Activated CD8-positive, alpha-beta T cell treated with anti-CD3 and anti-CD28 coated beads for 36 hours (primary cell): ENCODE measurements at places on chromosomes 16 and 17.

DNA sequence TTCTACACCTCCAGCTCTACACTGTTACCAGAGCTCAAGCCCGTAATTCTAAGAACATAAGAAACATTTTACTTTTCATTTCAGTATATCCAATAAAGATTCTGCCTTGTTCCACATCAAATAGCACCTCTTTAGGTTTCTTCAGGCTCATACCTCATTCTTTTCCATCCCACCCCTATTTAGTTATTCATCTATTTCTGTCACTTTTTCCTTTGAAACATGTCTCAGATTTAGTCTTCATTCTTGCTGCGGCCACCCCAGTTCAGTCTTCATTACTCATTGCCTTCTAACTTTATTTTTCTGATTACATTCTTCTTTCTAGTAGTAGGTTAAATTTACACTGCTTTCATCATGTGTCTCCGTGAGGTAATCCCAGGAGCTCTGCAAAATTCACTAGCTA lies 33.5 kb downstream of the PPM1E start:
- DNase-seq, result peak; percentile 23

- no peak for DNase-seq
Observed at GRCh38 chr17:79626156-79626890, 15.5 kb upstream of the RBFOX3 start.

GRCh38 chr17:52148969-52149351 lies 9.6 kb downstream of the CA10 start:
- DNase-seq, result no peak

DNA sequence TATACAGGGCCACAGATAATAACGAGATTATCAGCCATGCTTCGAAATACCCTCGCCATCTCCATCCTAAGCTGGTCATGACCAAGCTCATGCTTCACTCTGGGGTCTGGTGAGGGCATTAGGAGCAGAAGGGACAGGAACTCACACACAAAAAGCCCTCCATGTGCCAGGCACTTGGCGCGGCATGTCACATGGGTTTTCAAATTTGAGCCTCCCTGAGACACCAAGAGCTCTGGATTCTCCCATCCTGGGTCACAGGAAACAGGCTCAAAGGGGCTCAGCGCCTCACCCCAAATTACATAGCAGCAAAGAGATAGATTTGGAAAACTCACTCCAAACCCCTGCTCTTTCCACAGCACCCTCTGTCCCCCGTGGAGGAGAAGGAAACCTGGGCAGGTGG lies 239.5 kb downstream of the GSG1L start:
- DNase-seq, result no peak

- no peak for DNase-seq
Observed at GRCh38 chr16:80063031-80063712, 462.6 kb upstream of the MAF start.

DNA sequence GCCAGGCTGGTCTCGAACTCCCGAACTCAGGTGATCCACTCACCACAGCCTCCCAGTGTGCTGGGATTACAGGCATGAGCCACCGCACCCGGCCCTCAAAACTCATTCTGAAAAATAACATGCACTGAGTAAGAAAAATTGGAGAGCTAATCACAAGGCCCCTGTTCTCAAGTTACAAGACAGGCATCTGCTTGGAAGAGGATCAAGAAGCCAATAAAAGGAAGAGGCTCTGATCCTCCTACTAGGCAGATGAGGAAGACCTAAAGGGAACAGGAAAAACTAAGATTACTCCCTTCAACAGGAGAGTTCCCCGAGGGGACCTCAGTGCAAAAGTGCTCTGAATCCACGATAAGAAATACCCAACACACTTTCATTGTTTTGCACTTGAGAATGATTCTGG lies 18.4 kb downstream of the BLMH start:
- DNase-seq, result no peak

DNA sequence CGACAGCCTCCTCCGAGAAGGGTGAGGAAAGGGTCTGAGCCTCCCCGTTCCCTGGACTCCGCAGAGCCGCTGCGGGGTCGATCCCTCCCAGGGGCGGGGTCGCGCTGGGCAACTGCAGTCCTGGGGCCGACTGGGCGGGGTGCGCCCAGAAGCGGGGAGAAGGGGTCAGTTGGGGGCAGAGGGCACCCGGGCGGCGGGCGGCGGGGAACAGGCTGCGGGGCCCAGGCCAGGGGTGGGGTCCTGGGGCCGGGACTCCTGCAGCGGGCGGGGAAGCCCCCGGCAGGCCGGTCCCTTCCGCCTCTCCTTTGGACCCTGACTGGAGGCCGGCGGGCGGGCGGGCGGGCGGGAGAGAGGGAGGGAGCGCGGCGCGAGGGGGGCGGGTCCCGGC lies 352 bp downstream of the GGNBP2 start:
- no peak for DNase-seq

GRCh38 chr16:856101-856500 lies 55.6 kb upstream of the GNG13 start:
- DNase-seq, result no peak

- peak; percentile 67 for DNase-seq
Observed at GRCh38 chr17:2055292-2056205, 646 bp downstream of the HIC1 start.

DNA sequence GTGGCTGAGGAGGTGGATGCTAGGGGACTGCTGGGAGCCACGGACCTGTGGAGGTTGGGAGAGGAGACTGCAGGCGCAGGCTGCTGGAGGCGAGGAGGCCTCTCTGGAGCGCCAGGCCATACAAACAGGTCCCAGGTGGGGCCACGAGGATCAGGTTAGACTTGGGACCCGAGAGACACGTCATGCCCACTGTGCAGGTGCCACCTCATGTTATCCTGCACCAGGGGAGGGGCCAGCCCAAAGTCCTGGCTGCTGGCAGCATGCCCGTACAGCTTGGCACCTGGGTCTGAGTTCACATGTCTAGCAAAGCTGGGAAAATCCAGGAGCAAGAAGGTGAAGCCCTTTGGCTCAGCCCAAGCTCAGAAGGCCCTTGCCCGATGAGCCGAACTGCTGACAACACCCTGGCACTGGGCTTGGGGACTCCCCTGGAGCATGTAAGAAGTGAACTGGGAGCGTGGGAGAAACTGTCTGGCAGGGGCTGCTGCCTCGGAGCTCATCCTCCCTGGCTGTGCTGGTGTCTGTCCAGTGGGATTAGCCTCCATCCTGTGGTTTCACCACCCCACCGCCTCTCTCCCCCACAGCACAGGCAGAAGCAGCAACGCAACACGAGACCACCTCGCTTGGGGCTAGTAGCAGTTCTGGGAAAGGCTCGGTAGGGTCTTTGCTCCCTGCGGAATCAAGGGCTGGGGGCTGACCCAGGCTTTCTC lies 5.3 kb downstream of the ARHGDIA start:
- no peak for DNase-seq

DNA sequence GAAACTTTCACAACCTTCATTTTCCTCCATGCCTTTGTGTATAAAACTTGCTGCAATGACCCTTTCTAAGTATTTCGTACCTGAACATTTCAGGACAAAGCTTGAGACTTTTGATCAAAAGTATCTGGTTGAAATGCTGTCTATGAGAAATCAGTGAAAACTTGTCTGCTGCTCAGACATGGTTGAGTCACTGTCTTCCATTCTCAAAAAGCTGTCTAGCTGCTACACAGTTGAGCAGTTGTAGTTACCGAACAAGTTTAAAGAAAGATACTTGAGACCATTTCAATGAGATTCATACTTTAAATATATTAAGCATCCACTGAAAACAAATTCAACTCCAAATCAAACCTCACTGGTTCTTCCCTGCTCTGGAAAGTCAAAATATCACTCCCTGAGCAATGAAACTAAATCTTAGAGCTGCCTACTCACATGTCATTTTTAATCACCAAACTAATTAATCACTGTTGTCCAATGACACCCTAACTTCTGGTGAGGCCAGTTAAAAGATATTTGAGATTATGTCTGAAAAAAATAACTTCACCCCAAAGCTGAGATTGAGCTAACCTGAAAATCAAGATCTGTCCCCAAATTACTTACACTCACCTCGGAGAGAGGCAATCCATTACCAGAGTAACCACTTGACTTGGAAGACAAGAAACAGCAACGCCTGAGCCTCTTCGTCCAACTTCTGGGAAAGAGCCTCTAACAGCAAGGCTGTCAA lies 488 bp downstream of the TMEM100 start:
- DNase-seq, result no peak

- DNase-seq, result no peak
Observed at GRCh38 chr16:7124701-7125100, 207.9 kb upstream of the RBFOX1 start.

- no peak for DNase-seq
Observed at GRCh38 chr16:70571623-70572022, 48.0 kb downstream of the SF3B3 start.

DNA sequence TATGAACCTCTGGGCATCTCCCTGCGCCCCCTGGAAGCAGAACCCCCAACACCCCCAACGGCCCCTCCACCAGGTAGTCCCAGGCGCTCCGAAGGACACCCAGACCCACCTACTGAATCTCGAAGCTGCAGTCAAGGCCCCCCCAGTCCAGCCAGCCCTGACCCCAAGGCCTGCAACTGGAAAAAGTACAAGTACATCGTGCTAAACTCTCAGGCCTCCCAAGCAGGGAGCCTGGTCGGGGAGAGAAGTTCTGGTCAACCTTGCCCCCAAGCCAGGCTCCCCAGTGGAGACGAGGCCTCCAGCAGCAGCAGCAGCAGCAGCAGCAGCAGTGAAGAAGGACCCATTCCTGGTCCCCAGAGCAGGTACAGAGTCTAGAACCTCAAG lies 1.5 kb downstream of the BCL6B start:
- DNase-seq, result no peak

DNA sequence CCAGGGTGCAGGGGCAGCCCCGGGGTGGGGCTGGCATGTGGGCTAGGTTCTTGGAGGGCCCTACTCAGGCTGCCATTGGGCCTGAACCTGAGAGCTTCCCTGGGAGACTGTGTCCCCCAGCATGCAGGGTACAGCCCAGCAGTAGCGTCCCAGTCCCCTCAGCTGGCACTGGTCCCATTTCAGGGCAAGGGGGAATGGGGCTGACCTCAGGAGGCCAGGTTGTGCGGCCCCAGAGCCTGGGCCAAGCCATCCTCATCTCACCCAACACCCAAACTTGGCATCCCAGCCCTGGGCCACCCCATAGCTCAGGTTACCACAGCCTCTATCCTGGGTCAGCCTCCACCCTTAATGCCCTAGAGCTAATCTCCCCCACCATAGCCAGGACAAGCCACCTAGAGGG lies 6.3 kb downstream of the PLXDC1 start:
- DNase-seq, result no peak

DNA sequence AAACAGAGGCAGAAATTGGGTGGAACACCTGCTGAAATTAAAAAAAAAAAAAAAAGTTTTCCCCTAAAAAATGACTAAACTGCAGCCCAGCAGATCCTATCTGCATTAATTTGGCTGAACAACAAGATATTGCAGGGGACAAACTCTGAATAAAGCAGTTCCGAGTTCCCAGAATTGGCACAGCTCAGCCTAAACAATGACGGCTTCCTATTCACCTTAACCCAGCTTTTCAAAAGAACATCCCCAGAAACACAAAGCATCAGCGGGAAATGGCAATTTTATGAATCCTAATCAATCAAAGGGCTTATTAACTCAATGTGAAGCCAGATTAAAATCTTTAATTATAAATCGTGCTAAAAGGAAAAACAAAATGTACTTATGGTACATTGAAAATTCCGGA lies 497.8 kb upstream of the ZFHX3 start:
- no peak for DNase-seq

GRCh38 chr17:50130559-50131305 lies 772 bp upstream of the SAMD14 start:
- DNase-seq, result peak; percentile 71

GRCh38 chr17:19991252-19991885 lies 13.7 kb upstream of the AKAP10 start:
- no peak for DNase-seq

- no peak for DNase-seq
Observed at GRCh38 chr16:87671221-87671620, 68.9 kb downstream of the JPH3 start.

- no peak for DNase-seq
Observed at GRCh38 chr17:17868641-17869522, 32.1 kb upstream of the SREBF1 start.

- DNase-seq, result peak; percentile 40
Observed at GRCh38 chr17:63140255-63140654, 174.2 kb downstream of the TANC2 start.

DNA sequence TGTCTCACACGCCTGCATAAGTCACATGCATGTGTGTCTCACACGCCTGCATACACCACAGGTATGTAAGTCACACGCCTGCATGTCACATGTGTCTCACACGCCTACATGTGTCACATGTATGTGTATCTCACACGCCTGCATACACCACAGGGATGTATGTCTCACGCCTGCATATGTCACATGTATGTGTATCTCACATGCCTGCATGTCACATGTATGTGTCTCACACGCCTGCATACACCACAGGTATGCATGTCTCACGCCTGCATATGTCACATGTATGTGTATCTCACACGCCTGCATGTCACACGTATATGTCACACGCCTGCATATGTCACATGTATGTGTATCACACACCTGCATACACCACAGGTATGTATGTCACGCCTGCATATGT lies 13.8 kb upstream of the CDH15 start:
- no peak for DNase-seq

GRCh38 chr16:30746638-30747175 lies 1.5 kb upstream of the PHKG2 start:
- no peak for DNase-seq

- no peak for DNase-seq
Observed at GRCh38 chr17:32518646-32519227, 31.9 kb downstream of the CDK5R1 start.

- peak; percentile 85 for DNase-seq
Observed at GRCh38 chr17:79087428-79088143, 13.0 kb downstream of the ENGASE start.

DNA sequence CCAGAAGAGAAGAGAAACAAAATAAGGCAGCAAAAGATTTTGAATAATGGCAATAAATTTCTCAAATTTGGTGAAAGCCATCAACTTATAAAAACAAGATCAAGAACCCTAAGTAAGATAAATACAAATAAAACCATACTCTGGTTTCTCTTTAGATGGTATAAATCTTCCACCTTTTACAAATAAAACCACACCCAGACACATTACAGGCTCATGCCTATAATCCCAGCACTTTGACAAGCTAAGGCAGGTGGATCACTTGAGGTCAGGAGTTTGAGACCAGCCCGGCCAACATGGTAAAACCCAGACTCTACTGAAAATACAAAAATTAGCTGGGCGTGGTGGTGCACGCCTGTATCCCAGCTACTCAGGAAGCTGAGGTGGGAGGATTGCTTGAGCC lies 43.8 kb downstream of the TTLL6 start:
- DNase-seq, result no peak

- DNase-seq, result no peak
Observed at GRCh38 chr16:75942936-75943335, 216.6 kb upstream of the CPHXL start.
